ENCODE measurements at places on chromosomes 3 and 15. TPM values are rescaled to one million over a fixed set of nuclear protein-coding genes. Genes with fewer than 3 reads are reported as not detected.

CTDSPL2 gene
- total RNA-seq: 49.7 TPM

SCN11A gene
- not detected for total RNA-seq

RTP1 gene
- not detected for total RNA-seq

MESP1 gene
- 3.1 TPM for total RNA-seq

SST gene
- not detected for total RNA-seq

FRMD5 gene
- total RNA-seq: not detected

IL17RB gene
- 0.25 TPM for total RNA-seq

PRSS50 gene
- total RNA-seq: not detected

GOLGA8M gene
- total RNA-seq: not detected

GRAMD1C gene
- 0.22 TPM for total RNA-seq

HTR3E gene
- total RNA-seq: not detected

SNX4 gene
- total RNA-seq: 33.2 TPM

SERPINI1 gene
- total RNA-seq: 1.5 TPM

RBPMS2 gene
- 1.2 TPM for total RNA-seq

SENP2 gene
- 17.7 TPM for total RNA-seq

CRELD1 gene
- total RNA-seq: 12.8 TPM

SPTSSB gene
- total RNA-seq: not detected

CILP gene
- total RNA-seq: not detected

ST3GAL6 gene
- total RNA-seq: not detected

C15orf39 gene
- 7.0 TPM for total RNA-seq

ADAMTS9 gene
- total RNA-seq: 7.6 TPM

GOLGA6L7 gene
- total RNA-seq: not detected

AEN gene
- total RNA-seq: 80.5 TPM

PPM1L gene
- total RNA-seq: 0.32 TPM

ETV5 gene
- 51.4 TPM for total RNA-seq

PAQR5 gene
- total RNA-seq: 8.8 TPM

CNTN6 gene
- 0.17 TPM for total RNA-seq

SPSB4 gene
- 0.32 TPM for total RNA-seq

GHSR gene
- not detected for total RNA-seq

BOC gene
- not detected for total RNA-seq

ITPKA gene
- total RNA-seq: 1.4 TPM

LINGO1 gene
- total RNA-seq: 0.14 TPM
